ENCODE measurements at places on chromosomes 2 and 18.

DNA sequence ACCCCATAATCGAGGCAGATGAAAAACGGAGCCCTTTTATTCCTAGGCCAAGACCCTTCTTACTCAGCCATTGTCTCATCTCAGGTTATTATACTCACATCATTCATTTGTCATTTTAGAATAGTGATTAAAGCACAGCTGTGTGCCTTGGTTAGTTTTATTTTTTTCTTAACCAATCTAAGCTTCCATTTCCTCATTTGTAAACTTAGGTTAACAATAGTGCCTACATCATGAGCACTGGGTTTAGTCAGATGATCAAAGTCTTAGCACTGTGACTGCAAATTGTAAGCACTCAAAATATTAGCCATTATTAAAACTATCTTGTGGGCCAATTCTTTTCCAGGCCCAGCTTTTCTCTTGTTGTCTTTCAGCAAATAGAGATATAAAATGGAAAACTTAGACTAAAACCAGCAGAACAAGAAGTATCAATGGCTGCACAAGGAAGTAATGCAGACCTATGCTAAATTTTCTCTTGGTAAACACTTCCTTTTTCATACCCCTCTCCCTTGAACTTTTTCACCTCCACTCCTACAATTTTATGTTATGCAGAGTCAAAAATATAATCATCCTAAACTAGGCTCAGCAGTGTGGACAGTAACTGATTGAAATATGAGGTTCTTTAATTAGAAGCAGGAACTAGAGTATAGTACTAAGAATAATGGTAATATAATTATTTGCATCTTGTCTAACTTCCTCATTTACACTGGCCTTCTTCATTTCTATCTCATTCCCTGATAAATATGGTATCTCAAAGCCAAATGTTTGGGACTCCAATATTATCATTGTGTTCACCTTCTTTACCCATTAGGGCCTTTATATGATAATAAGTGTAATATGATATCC, 21.5 kb upstream of the GALNT3 start:
- no peak for DNase-seq

- DNase-seq = no peak
Measured at GRCh38 chr2:2507417-2507997, 176.4 kb upstream of the MYT1L start.

GRCh38 chr18:44041553-44041952, 639.1 kb upstream of the SETBP1 start:
- DNase-seq = no peak

- no peak for DNase-seq
Measured at GRCh38 chr2:53510401-53510800, 257.2 kb upstream of the CHAC2 start.

DNA sequence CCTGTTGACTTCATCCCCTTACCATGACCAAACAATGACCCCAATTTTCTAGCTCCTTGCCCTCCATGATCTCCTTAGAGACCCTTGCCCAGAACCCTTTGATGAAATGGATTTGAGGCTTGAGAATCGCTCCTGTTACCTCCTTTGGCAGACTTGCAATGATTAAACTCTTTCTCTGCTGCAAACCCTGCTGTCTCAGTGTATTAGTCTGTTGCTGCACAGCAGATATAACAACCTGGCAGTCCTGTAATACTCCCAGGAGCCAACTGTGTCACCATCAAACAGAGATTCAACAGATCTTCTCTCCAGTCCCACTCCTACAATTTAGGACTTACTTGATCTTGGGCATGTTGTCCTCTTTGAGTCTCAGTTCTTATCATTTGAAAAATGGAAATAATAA, 242.9 kb downstream of the HRH4 start:
- DNase-seq = no peak

- no peak for DNase-seq
Measured at GRCh38 chr2:126085011-126085795, 570.8 kb upstream of the GYPC start.

DNA sequence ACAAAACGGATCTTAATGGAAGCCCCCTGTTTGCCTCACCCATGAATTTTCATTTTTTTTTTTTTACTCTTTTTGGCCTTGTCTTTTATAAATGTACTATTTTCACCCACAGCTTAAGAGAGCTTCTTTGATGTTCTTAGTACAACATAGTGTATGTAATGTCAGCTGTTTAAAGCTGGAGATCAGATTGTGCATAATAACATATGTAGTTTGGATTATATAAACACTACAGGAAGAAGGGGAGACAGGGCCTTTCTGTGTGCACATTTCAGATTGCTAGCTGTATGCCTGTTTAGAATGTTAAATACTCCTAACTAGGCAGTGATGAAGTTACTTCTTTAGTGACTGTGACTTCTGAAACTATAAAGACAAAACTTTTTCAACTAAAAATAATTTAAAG, 2.1 kb upstream of the TANC1 start:
- DNase-seq = no peak

- no peak for DNase-seq
Measured at GRCh38 chr2:70923378-70924015, 12.2 kb upstream of the ATP6V1B1 start.

DNA sequence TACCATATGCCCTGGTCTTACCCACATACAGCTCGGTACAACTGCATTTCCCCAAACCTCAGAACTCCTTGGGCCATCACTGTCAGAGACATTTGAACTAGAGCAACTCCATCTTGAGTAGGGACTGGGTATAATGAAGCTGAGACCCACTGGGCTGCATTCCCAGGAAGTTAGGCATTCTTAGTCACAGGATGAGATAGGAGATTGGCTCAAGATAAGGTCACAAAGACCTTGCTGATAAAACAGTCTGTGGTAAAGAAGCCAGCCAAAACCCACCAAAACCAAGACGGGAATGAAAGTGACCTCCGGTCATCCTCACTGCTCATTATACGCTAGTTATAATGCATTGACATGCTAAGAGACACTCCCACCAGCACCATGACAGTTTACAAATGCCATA, 131.3 kb downstream of the PIK3C3 start:
- DNase-seq = no peak

DNA sequence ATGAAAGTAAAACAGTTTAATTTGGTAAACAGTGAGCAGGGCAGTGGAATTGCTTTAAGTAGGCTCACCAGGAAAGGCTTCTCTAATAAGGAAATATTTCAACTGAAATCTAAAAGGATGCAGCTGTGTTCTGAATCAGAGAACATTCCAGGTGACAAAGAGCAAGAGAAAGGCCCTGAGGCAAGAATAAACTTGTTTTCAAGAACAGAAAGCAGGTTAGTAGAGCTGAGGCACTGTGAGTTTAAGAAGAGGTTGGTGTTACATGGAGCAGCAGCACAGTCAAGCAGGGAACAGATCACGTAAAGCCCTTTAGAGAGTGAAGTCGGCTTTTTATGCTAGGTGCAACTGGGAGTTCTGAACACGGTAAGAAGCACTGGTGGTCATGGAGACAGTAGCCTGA, 57.0 kb upstream of the SCN1A start:
- DNase-seq = no peak

- DNase-seq = no peak
Measured at GRCh38 chr2:205811387-205811786, 129.1 kb downstream of the NRP2 start.

- DNase-seq = no peak
Measured at GRCh38 chr2:177998006-177998405, 74.6 kb downstream of the PDE11A start.

DNA sequence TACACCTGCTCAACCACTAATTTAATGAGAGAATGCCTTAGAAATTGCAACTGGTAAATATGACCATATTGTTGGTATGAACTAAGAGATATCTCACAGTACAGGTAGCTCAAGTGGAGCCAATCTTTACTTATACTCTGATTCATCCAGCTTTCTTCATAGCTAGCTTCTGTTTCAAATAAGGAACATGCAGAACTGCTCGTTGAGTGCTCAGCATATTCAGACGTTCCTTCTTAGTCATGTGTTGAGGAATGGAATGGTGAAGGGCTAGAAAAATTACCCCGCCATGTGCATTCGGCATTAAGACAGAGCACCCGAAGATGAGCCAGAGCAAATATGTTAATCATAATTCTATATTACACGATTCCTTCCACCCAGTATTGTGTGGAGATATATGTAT, 144.0 kb upstream of the VRK2 start:
- DNase-seq = no peak

- DNase-seq = no peak
Measured at GRCh38 chr2:58291726-58292438, 50.8 kb upstream of the FANCL start.

DNA sequence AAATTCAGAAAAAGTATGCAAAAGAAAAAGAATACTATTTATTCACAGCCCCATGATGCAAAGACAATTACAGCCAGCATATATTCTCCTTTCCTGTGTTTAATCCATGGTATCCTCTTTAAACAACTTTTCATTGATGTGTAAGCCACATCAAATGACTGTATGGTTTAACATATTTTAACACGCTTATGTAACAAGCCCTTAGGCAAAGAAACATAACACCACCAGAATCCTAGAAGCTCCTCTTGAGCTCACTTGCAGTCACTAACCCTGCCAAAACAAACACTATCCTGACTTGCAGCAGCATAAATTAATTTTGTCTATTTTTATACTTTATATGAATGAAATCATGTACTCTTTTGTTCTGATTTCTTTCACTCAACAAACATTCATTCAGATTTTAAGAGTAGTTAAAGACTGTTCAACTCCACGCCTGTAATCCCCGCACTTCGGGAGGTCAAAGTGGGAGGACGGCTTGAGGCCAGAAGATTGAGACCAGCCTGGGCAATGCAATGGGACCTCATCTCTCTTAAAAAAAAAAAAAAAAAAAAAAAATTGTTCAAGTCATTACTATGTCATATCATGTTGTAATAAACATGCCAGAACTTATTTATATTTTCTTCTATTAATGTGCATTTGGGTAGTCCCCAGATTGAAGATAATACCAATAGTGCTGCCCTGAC, 226.3 kb downstream of the NBAS start:
- no peak for DNase-seq

GRCh38 chr18:21997207-21998143, 171.9 kb upstream of the GATA6 start:
- no peak for DNase-seq

DNA sequence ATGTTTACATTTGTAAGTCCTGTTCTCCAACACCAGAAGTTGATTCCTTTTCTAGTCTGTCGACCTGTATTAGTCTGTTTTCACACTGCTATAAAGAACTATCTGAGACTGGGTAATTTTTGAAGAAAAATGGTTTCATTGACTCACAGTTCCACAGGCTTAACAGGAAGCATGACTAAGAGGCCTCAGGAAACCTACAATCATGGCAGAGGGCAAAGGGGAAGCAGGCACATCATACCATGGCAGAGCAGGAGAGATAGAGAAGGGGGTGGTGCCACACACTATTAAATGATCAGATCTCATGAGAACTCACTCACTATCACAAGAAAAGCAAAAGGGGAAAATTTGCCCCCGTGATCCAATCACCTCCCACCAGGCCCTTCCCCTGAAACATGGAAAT, 112.8 kb upstream of the MAP3K20 start:
- no peak for DNase-seq

DNA sequence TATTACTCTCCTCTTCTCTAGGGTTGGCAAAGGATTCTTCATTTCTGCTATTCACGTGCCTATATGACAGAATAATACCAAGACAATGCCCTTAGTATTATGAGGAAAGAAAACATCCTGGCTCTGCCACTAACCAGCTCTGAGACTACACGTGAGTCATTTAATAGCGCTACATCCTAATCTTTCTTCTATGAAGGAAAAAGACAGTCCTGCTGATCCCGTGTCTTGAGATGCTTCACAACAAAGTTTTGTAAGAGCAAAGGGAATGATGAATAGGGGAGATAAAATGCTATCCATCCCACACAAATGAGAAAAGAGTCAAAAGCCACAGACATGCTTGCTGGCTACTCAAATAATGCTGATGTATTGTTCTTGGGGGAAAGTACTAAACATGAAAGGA, 152.8 kb downstream of the PID1 start:
- DNase-seq = no peak

- peak; percentile 26 for DNase-seq
Measured at GRCh38 chr18:62744076-62744968, 29.0 kb downstream of the PHLPP1 start.

- DNase-seq = peak; percentile 66
Measured at GRCh38 chr2:101152272-101153076, 1.3 kb upstream of the TBC1D8 start.

- DNase-seq = no peak
Measured at GRCh38 chr2:20880221-20880771, 57.4 kb upstream of the LDAH start.

DNA sequence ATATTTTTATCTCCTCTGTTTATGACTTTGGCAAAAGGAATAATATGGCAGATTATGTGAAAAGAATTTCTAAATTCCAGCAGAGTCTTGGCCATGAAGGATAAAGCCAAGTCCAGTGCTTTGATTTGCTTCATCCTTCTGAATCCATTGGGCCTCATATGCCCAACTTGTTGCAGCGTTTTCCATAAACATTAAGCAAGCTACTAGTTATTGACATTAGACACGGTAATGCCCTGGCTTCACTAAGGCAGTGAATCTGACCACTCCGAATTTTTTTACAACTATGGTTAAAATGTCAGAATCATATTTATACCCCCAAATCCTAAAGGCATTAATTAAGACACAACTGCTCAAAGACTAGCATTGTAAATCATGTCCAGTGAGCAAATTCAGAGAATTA, 79.8 kb downstream of the MAPRE2 start:
- DNase-seq = no peak

DNA sequence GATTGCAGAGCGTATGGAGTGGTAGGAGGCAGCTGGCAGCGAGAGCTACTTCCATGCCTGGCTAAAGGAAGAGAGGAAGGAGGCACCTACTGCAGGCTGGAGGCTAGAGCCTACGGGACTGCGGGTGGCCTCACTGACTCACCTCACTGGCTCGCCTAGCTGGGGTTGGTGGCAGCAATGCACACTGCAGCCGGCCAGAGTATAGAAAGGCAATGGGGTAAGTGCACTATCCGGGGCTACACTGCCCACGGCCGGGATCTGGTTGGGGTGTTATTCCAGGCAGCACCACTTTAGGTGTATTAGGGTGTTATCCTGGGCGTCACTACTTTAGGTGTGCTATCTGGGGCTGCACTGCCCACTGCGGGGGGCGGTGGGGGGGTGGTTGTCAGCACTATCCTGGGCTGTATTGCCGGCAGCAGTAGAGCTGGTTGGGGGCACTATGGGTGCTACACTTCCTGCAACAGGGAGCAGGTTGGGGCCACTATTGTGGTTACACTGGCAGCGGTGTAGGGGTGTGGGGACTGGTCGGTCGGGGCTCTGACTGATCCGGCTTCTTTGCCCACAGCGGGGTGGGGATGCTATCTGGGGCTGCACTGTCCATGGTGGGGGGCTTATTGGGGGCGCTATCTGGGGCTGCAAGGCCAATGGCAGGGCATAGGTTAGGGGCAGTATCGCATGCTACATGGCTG, 33.3 kb upstream of the ANKRD62 start:
- no peak for DNase-seq

GRCh38 chr2:85264471-85264870, 63.3 kb downstream of the TGOLN2 start:
- DNase-seq = no peak

GRCh38 chr2:20178249-20178607, 46.7 kb downstream of the SDC1 start:
- no peak for DNase-seq

DNA sequence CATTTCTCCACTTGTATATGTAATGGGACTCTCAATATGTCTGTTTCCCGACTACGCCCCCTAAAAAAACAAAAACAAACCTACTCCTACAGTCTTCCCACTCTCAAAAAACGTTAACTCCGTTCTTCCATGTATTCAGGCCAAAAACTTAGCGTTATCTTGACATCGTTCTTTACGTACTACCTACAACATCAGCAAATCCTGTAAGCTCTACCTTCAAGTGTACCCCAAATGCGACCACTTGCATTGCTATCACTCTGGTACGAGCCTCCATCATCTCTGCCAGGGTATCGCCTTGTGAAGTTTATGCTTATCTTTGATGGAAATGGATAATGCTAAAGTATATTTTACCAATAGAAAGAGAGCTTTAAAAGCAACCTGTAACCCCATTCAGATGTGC, 479 bp downstream of the GPATCH11 start:
- DNase-seq = no peak

Measured in femur (tissue), 1 donor.